ENCODE measurements at places on chromosomes 4 and X.

DNA sequence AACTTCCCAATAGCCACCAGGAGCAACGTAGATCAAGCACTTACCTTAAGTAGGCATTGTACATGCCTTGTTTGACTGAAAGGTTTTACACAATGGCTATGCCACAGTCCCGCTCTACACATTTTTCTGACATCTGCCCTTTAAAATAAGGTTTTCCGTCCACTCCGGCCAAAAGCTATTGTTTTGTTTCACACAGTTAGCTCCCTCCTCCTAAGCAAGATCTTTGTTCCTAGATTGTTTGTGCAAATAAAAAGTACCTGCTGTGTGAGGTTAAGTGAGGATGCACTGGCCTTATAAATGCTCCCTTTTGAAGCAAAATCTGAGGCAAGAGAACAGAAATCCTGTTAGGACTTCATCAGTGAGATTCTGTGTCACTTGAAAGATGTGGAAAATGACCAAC is 11.8 kb downstream of the SCD5 start:
- no peak for DNase-seq

- DNase-seq, result no peak
Measured at GRCh38 chrX:11577603-11578002, 88.1 kb downstream of the ARHGAP6 start.

DNA sequence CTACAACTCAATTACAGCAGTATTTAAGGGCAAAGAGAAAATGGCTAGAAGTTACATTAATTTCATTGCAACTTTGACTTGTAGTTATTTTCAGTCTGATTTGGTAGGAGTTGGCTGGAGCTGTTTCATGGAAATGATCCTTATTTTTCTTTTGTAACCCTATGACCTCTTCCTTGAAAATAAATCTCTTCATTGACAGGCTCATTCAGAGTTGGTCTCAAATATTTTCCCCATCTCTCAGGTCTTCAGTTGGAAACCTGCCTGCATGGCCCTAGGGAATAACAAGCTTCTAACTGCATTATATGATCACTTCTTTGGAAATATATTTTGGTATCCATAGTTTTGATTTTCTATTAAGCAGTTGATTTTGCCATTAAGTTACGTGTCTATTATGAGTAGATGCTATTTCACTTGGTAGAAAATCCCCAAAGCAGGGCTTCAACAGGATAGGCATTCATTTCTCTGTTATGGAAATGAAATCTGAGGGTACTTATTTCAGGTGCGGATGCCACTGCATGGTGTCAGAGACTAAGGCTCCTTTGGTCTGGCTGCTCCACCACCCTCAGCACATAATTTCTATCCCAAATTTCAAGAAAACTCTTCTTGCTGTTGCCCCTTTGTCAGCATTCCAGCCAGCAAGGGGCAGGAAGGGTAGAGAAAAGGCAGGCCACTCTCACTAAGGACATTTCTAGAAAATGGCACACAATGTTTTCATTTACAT is 502.5 kb downstream of the SPRY1 start:
- DNase-seq, result no peak

DNA sequence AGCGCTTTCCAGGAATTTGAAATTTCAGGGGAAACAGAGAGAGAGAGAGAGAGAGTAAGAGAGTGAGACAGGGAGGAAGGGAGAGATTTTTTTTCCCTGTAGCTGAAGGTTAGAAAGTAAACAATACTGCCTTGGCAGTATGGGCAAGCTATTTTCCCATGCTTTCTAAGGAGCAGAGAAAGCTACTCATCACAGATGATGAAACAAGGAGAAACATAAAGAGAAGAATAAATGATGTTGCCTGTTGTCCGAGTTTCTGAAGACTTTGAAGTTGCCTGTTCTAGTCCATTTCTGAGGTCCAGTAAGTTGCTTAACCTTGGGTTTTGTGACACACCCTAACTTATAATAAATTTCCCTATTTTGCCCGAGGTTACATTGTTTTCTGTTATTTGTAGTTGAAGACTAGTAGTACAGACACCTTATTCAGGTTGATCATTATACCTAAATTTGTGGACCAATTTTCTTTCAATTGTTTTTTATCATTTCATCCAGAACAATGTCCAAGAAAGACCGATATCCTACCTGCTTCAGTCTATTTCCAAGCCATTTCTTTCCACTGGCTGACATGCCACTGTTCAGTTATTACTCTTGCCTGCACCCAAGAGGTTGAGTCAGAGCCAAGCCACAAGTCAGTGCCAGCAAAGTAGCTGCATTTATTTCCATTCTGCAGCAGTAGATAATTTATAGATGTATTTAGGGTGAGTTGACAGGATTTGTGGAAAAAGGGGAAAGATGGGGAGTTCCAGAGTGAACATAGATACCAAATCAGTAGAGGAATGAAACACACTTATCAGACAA is 49.7 kb upstream of the SLC16A2 start:
- no peak for DNase-seq

DNA sequence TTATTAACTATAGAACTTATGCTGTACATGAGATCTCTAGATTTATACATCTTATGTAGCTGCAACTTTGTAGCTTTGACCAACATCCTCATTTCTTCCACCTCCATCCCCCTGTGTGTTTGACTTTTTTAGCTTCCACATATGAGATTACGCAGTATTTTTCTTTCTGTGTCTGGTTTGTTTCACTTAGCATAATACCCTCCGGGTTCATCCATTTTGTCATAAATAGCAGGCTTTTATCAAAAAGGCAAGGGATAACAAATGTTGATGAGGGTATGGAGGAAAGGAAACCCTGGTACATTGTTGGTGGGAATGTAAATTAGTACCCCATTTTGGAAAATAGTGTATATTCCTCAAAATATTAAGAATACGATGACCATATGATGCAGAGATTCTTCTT is 116.4 kb upstream of the DGKK start:
- no peak for DNase-seq

DNA sequence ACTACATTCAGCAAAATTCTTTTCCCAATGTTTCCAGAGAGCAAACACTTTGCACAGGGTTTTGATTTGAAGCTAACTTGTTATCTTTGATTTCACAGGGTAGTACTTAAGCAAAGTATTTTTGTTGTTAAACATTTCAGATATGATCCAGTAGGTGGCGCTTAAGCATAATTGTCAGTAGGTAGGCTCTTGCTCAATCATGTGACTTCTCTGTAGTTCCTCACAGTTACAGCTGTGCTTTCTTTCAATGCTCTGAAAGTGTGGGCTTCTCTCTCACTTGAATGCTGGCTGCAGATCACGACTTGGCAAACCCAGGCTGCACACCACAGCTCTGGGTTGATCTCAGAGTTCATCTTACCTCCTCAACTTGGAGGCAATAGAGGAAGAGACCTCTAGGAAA is 1016.5 kb downstream of the SH3BGRL start:
- no peak for DNase-seq

DNA sequence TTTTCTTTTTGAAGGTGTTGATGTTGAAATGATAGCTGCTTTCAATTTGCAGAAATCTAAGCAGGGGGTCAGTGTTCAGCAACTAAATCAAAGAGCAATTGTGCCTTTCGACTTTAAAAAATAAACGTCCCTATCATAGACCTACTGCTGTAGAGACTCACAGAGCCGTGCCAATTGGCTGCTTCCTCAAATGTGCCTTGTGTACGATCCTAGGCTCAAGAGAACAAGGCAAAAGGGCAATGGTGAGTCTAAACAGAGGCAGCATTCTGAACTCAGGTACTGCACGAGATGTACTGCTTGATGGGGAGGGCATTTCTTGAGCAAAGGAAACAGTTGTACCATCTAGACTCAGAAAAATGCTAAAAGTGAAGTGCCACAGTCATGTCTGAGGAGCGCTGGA is 29.8 kb downstream of the OPHN1 start:
- no peak for DNase-seq

DNA sequence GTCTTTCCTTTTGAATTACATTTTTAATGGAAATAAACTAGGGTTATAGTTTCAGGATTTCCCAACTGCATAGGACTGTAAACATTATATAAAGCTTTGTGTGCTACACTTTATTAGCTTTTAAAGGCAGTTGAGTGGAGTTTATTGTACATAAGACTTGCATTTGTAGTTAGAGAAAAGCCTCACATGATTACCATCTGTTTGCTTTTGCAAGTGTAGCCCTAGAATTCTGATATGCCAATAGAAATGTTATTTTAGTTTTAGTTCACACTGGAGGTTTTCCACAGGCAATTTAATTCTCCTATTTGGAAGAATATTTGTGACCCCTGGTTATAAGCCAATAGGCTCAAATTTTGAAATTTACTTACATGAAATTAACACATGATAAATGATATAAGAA is 41.3 kb upstream of the ANK2 start:
- DNase-seq, result no peak

- no peak for DNase-seq
Measured at GRCh38 chrX:118038614-118039365, 77.8 kb downstream of the KLHL13 start.

DNA sequence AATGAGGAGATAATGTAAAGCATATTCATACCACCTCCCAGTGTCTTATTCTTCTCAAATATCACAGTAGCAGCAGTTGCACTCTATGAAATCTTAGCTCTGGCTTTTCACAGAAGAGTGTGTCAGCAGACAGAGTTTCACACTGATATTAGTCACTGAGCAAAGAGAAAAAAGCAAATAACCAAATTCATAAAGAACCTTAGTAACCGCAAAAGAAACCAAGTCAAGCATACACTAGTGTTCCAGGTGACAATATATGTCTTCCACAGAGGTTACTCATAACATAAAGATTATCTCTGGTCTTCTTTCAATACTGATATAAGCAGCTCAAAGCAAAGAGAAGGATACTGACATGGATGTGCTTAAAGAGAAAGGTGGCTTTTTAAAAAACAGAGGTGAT is 181.7 kb upstream of the EDNRA start:
- no peak for DNase-seq

DNA sequence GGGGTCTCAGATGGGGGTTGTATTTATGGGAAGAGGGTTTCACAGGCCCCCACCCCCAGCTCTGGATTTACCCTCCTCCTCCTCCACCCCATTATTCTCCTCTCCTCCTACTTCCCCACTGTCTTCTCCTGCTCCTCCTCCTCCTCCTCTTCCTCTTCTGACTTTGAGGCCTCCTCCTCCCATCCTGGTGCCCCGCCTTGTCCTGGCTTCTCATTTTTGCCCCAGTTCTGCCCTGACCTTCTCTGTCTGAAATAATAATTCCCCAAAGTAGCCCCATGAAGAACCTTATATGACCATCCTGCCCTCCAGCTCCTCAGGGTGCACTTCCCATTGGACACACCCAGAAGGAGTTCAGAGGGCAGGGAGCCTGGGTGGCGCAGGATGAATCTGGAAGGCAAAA is 351.4 kb upstream of the GATB start:
- no peak for DNase-seq

- DNase-seq, result no peak
Measured at GRCh38 chr4:68383115-68383514, 33.2 kb upstream of the YTHDC1 start.

DNA sequence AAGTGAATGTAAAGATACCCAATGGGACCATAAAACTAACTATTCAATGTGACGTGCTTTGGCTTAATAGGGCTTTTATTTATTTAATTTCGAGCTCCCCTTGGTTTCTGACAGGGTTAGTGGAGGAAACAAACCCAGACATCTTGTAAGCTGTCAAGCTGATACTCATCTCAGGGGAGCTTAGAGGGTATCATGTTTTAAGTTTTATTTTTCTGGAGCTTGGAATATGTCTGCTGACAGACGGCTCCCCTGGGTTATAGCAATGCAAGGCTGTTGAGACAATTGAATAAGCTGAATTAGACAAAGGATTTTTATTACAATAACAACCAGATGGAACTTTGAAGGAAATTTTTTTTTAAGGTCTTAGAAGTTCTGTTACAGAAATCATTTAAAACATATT is 456.5 kb downstream of the IL1RAPL1 start:
- no peak for DNase-seq

- no peak for DNase-seq
Measured at GRCh38 chrX:3136161-3136961, 95.1 kb downstream of the ARSF start.

DNA sequence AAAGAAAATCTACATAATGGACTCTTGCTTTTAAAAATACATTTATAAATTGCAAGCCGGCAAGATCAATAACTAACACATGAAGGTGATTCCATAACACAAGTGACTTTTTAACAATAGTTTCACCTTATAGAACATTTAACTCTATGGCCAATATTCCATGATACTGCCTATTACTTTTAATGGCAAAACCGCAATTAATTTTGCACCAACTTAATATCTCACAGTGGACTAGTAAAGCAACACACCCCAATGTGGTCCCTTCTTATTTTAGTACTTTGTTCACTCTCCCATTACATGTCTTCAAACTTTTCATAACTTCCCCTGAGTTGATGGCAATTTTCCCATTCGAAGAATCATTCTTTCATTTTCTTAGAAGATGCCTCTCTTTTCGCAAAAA is 351.6 kb upstream of the F9 start:
- DNase-seq, result no peak

GRCh38 chrX:66045894-66046293 is 6.0 kb upstream of the VSIG4 start:
- no peak for DNase-seq

DNA sequence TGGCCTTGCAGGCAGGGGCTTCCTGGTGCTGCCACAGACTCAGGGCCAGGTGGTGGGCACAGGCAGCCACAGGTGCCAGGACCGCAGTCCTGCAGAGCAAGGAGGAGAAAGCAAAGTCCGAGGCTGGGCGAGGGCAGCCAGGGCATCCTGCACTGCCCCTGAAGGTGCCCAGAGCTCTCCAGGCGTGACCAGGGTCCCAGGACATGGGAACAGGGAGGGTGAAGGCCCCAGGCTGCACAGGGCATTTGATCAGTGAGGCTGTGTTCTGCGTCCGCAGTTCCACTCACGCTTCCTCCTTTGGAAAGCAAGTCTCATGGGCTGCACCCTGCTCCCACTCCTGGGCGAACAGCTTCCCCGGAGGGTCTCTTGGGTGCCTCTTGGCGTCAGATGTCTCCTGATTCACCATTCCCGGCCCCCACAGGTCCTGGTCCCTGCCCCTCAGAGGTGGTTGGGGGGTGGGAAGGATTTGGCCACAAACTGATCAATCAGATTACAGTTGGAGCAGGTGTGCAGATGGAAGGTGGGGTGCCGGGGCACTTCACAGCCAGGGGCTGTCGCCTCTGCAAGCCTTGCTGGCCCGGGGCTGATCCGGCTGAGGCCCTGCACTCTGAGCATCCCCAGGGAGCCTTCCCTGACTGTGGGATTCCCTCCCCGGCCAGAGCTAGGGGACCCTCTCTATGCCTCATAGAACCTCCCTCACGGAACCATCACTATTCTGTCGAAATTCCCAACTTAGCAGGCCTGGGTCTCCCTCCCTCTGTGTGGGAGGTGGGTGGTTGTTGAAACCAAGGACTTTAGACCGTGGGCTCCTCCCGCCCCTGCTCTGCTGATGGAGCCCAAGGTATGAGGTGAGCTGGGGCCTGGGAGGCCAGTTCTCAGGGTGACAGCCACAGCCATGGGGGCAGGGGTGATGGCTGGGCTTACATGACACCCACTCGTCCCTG is 3.3 kb downstream of the SH3TC1 start:
- DNase-seq, result no peak

GRCh38 chrX:3184176-3184930 is 143.1 kb downstream of the ARSF start:
- DNase-seq, result no peak

DNA sequence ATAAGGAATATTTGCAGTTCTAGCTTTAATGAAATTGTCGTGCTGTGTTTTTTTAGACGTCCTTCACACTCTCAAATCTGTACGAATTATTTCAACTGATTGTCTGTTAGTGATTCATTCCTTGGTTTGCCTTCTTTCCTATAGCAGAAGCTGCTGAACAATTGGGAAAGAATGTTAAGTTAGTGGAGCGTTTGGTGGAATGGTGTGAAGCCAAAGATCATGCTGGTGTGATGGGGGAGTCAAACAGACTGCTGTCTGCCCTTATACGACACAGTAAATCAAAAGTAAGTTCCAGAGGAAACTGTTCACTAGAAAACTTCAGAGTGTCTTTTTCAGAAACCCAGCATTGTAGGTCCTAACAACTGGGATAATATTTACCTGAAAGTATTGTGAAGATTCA is 159.9 kb downstream of the RAP1GDS1 start:
- no peak for DNase-seq
